ENCODE measurements at places on chromosomes 5 and 9. TPM values are rescaled to one million over a fixed set of nuclear protein-coding genes. Genes with fewer than 3 reads are reported as not detected.

DBH gene
- not detected for total RNA-seq

- DNase-seq, result no peak
- H3K36me3 ChIP-seq, result no peaks in the 10 kb centered on the region
- H3K4me1 ChIP-seq, result no peaks in the 10 kb centered on the region
- H3K4me3 ChIP-seq, result no peak overlapping the region
- H3K27me3 ChIP-seq, result no peaks in the 10 kb centered on the region
- no peak overlapping the region for H3K27ac ChIP-seq
Measured at GRCh38 chr9:27467486-27467885, 56.6 kb upstream of the IFNK start.

DNA sequence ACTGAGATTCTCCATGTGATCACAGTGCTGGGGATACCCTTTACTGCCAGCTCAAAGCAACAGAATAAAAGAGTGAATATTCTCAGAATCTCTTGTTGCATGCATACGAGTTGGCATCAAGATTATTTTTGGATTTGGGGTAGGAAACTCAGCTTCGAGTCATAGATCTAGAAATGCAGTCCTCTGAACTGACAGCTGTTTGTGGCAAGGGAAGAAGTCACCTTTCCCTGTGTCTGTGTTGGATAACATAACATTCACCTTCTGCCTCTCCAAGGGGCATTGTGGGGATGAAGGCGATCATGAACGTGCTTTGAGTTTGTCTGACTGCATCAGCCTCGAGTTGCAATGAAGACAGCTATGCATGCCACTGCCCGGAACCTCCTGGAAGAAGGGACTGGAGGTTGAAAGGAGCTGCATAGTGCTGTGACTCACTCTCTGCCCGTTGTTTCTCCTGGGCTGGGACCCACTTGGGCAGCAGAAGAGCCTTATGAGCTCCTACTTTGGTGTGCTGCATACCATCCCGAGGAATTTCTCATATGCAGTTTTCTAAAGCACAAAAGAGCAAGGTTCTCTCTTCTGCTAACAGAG, 231.7 kb downstream of the ARHGAP26 start:
- no peaks in the 10 kb centered on the region for H3K27me3 ChIP-seq
- DNase-seq, result no peak
- H3K4me1 ChIP-seq, result no peaks in the 10 kb centered on the region

GRCh38 chr5:111486926-111487325, 25.4 kb downstream of the STARD4 start:
- H3K27me3 ChIP-seq, result no peaks in the 10 kb centered on the region
- no peak overlapping the region for H3K27ac ChIP-seq
- H3K4me3 ChIP-seq, result no peak overlapping the region

DNA sequence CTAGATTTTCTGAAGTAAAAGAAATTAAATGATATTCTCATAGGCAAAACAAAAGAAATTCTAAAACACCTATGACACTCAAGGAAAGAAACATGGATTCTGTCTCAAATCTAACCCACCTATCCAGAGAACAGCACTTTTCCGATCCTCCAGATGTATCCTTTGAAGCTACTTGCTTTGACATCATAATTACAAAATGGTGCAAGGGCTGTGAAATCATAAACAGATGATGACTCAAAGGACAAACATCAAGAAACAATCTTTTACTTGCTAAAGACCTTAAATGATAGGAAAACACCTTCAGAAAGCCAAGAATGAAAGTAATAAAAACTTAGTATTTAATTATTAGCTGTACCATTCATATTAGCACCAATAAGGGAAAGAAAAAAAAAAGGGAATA, 202.6 kb downstream of the DENND1A start:
- no peaks in the 10 kb centered on the region for H3K27me3 ChIP-seq
- H3K27ac ChIP-seq, result no peak overlapping the region
- no peaks in the 10 kb centered on the region for H3K36me3 ChIP-seq
- no peak for DNase-seq

GRCh38 chr9:116686693-116687073, 422 bp upstream of the TRIM32 start:
- peak overlapping the region; percentile 35 for H3K4me3 ChIP-seq
- no peak for DNase-seq
- peak overlapping the region; percentile 79 for H3K27ac ChIP-seq

Measured in pancreas (tissue), 10 donors.